ENCODE measurements at places on chromosomes 6 and 20. TPM values are rescaled to one million over a fixed set of nuclear protein-coding genes. Genes with fewer than 3 reads are reported as not detected.

DEFB121 gene
- total RNA-seq, result not detected

SNRPB2 gene
- total RNA-seq, result 47.7 TPM

ZC2HC1B gene
- total RNA-seq, result not detected

DNA sequence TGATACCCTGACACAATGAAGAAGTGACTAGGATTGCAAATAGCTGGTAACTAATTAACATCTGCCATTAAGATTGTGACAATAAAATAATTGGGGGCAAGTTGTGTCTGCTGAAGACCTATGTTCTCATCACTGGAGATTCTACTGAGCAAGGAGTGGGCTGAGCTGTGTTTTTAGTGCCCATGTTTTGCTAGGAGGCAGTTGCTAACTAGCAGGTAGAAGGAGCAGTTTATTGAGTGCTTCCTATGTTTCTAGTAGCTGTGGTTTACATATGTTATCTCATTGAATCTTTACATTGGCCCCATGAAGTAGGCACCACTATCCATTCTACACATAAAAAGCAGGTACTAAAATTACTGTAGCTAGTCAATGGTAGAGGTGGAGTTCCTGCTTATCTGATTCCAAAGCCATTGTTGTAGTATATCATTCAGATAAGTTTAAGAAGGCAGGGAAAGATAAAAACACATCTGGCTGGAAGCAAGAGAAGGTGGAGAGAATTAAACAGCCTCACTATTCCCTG, 2.8 kb upstream of the MEP1A start:
- no peak for DNase-seq

DNA sequence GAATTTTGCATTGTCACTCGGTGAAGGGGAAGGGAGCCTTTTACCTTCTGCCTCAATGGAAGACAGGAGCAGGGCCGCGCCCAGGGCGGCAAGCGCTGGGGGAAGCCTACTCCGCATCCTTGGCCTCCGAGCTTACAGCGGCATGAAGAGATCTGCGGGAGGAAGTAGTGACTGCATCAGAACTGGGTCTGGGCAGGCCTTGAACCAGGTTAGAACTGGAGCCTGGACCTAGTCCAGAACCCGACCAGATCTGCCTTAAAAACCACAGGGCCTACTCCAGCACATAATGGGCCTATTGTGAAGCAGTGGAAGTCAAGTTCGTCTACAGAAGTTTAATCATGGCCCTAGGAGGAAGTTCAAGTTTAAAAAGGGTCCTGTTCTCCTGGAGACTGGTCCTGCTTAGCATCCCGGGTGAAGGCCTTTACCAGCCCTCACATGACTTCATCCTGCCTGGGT, 3.1 kb downstream of the COL12A1 start:
- DNase-seq, result no peak

Measured in bronchial epithelial cell (primary cell).